Activated naive CD8-positive, alpha-beta T cell treated with anti-CD3 and anti-CD28 coated beads, Interleukin-2, amount 50 U/mL, for 24 hours (primary cell): ENCODE measurements at places on chromosomes 2 and 18.
A peak's percentile ranks its signal among the peaks of the same experiment; 100 is the strongest.

DNA sequence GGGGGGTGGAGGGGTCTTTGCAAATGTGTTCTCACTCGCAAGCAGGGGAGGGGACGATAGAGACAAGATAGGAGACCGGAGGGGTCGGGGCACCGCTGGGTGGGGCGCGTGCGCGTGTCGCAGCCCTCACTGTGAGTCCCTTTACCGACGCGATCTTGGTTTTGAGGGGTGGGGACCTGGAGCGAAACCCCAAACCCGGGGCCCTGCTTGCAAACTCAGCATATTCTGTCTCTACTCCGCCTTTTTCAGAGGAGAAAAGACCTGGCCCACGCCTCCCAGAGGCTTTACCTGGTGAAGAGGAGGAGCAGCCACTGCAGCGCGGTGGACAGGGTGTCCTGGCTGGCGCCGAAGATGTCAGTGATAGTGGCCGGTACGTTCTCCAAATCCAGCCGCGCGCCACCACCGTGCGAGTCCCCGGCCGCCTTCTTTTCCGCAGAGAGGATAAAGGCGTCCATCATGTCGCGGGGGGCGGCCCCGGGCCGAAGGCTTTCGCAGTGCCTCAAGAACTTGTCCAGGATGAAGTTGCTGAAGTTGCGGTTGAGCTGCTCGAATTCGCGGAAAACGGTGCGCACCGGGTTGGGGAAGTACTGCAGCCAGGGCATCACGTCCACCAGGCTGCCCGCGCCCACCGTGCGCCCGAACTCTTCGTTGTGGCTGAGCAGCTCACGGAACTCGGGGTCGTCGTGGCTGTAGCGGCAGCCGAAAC is 1.7 kb downstream of the CYP1B1 start:
- peak; percentile 20 for DNase-seq

DNA sequence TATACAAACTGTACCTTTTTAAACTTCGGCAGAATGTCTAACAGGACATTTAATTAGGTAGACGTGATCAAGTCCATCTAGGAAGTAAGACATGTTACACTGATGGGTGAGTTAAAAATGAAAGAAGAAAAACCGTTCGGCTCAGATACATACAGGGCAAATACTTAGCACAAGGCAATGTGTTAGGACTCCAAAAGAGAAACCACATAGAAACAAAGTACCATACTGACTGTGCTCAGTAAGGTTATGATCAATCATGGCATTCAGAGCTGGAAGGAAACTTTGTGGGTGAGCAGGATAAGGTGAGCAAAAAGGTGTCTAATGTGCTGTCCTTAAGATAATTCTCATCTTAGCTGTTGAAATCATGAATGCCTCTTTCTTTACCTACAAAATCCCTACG is 211.9 kb downstream of the STK39 start:
- DNase-seq: no peak

DNA sequence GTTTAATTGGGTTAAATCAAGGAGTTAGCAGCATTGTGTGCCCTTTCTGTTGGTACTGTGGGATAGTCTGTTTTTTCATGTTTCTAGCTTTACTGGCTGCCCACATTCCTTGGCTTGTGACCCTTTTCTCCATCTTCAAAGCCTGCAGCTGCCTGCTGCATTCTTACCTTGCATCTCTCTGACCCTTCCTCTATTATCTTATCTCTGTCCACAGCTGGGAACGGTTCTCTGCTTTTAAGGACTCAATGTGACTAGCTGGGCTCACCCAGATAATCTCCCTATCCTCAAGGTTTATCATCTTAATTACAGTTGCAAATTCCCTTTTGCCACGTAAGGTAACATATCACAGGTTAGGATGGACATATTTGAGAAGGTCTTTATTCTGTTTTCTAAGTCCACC is 199.7 kb downstream of the KCNS3 start:
- no peak for DNase-seq

DNA sequence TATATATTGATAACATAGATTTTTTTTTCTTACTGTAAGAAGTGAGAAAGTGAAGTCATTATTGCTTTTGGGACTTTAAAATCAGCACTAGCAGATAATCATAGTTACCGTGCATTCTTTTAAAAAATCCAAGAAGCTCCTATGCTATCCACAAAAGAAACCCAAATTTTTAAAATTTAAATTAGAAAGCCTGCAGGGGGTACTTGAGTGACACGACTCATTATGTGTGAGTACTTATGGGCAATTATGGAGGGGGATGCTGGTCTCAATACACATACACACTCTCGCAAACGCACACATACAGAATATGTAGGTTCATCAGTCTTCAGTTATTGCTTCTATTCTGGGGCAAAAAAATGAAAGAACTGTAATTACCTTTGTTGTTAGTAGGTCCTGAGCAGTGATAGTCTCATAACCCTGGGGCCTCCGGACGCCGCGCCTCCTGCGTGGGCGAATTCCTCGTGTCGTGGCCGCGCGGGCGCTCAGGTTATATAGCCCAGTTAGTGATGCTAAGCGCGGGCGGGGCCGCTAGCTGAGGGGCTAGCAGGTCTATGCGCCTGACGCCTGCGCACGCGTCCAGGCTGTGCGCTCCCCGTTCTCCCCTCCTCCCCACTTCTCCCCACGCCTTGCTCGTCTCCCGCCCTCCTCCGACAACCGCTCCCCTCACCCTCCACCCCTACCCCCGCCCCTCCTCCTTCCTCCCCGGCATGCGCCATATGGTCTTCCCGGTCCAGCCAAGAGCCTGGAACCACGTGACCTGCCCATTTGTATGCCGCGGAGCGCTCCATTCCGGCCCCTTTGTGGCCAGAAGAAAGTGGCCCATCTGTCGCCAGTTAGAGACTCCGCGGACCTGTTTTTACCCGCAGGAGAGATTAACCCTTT is at the start of gene NEUROD1:
TSS of gene NEUROD1 (minus strand) at position 463 of the 882 bp plus-strand sequence. CDS start 1,657 bp downstream, outside the sequence.
- peak; percentile 21 for DNase-seq

GRCh38 chr2:187528042-187528441 is 26.2 kb downstream of the TFPI start:
- DNase-seq: no peak

DNA sequence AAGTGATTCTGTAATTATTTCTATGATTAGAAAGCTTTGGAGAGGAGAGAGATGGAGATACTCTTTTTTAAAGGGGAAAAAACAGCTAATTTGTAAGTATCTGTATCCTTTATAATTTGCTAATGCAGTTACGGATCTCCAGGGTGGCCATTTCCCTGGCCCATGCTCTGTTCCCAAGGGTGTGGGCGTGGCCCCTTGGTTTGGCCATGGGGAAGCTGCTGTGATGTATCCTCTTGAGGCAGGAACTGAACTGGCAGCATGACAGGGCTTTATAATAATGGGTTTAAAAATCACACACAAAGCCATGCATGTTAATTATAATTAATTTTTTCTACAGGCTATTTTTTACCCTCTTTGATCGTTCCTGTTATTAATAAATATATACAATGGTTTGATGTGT is 27.0 kb downstream of the TRAPPC12 start:
- no peak for DNase-seq

- no peak for DNase-seq
Observed at GRCh38 chr2:127128445-127128904, 21.5 kb upstream of the BIN1 start.

- no peak for DNase-seq
Observed at GRCh38 chr18:78327643-78328042, 652.0 kb upstream of the SALL3 start.

DNA sequence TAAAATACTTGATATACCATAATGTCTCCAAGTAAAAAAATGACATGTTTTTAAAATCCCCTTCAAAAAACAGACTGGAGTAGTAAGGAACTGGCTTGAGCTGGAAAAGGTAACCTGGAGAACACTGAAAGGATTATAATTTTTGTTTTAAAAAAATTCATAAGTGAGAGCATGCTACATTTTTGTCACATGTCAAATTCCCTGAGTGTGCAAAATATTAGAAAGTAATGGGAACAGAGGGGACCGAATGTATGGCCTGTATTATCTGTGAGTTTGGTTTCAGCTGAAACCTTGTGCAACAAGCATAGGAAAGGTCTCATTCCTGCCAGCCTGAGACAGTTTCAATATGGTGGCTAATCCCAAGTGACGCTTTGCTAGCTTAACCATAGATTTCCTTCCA is 202.5 kb downstream of the SLC39A10 start:
- DNase-seq: no peak

DNA sequence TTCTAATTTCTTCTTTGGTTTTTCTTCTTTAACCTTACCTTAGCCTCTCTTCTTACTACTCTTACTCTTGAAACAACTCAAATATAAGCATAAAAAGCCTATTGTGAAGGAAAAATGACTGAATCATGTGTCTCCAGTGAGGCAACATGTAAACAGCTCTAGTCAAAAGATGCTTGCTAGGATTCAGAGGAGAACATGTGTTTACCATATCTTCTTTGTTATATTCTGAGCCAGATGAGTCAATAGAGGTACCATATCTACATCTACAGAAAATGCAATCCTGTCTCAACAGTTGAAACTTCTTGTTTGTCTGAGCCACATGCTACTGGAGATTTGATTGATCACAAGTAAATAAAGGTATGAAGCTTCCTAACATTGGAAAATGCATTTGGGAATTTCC is 15.9 kb upstream of the FIGN start:
- DNase-seq: no peak

GRCh38 chr2:18047896-18048657 is 169.6 kb downstream of the KCNS3 start:
- no peak for DNase-seq

DNA sequence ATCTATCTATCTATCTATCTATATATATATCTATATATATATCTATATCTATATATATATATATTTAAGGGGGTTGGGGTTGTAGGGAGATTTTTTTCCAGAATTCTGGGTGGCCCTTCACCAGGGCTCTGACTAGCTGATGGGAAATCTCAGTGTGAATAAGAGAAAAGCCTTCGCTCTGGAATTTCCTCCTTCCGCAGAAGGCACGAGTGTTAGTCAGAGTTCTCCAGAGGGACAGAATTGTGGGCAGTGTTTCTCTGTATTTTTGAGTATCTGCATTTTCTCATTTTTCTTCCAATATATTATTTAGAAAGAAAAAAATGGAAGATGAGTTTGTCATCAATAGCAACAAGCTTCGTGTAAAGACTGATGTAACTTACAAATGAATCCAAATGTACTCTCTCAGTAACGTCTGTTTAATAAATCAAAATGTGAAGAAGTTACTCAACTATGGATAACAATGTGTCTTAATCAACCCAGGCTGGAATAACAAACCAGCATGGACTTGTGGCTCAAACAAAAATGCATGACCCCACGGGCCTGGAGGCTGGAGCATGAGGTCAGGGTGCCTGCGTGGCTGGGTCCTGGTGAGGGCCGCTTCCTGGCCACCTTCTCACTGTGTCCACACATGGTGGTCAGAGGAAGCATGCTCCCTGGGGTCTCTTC is 10.6 kb upstream of the SNTG2 start:
- no peak for DNase-seq

DNA sequence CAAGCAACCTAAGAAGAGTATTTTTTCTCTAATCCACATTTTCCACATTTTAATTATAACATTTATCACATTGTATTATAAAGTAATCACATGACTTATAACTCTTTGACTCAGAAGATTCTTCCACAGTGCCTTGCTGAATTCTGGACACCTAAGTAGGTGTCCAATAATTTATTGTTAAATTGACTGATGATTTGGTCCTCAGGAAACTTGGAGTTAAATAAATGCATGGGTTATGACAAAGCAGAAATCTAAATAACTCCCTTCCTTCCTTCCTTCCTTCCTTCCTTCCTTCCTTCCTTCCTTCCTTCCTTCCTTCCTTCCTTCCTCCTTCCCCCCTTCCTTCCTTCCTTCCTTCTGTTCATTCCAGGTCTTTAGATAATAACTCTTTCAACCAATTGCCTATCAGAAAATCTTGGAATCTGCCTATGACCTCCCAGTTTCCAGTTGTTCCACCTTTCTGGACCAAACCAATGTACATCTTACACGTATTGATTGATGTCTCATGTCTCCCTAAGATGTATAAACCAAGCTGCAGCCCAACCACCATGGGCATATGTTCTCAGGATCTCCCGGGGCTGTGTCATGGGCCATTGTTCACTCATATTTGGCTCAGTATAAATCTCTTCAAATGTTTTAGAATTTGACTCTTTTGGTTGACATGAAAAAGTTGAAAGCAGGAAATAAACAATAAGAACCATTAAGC is 10.4 kb upstream of the KDSR start:
- no peak for DNase-seq

GRCh38 chr2:176078541-176079284 is 5.0 kb downstream of the EVX2 start:
- no peak for DNase-seq

DNA sequence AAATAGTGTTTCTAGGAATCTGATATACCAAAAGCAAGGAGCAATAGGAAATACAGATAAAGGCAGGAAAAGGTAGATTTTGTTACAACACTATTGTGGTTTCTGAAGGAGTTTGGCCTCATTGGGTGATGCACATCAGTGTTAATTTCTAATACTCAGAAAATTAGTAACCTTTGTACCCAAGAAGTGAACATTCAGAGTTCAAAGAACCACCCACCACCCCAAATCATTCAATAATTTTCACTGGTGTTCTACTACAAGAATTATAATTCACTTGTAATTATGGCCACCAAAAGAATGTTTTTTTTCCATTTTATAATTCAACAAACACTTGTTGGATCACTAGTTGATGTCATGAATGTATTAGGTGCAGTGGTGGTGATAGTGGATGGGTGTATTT is 183.3 kb downstream of the UBE2E3 start:
- DNase-seq: no peak

GRCh38 chr2:201883606-201884369 is 77.5 kb downstream of the CDK15 start:
- DNase-seq: no peak

GRCh38 chr18:49098386-49098785 is 147.6 kb upstream of the SMAD7 start:
- DNase-seq: no peak

DNA sequence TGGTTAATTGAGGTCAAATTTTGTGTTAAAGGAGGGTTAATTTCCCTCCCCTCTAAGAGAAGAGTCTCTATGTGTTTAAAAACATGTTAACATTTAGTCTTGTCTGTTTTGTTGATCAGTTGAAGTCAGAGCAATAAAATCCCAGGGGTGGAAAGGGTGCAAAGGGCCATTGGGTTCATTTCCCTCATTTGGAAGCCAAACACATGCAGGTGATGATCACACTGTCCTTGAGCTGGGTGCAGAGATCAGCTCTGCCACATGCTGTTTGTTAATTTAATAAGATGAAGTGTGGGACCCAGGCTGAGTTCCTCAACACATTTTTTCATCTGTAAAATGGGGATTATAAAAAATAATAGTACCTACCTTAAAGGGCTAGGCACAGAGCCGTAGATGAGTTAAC is 260.9 kb downstream of the LPIN1 start:
- DNase-seq: no peak

- peak; percentile 8 for DNase-seq
Observed at GRCh38 chr2:61943251-61943650, 37.8 kb downstream of the COMMD1 start.

- no peak for DNase-seq
Observed at GRCh38 chr2:121565389-121566250, 34.9 kb downstream of the RNU4ATAC start.
